G401 (cell line): ENCODE measurements at places on chromosomes 2 and 18.
A peak's percentile ranks its signal among the peaks of the same experiment; 100 is the strongest.

DNA sequence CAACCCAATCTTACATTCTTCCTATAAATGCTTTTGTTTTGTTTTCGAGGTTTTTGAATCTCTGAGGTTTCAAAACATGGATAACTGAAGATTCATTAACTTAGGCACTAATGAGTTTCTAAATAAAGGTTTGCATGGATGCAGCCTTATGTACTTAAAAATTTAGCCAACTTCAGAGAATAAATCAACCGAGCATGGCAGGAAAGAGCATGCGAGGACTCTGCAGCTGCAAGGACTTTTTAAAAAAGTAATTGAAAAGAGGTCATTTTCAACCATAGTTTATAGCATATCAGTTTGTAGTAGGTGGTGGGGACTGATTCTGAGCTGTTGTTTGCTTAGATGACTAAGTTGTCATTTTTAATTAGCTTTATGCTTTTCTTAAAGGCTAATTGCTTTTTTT is 567.0 kb upstream of the ZEB2 start:
- no peak for DNase-seq

GRCh38 chr2:218221000-218221399 is 4.0 kb downstream of the ARPC2 start:
- peak; percentile 27 for DNase-seq

GRCh38 chr2:169797601-169798000 is 1.1 kb upstream of the SSB start:
- no peak for DNase-seq

- no peak for DNase-seq
Observed at GRCh38 chr2:16559278-16560067, 106.2 kb downstream of the CYRIA start.

- no peak for DNase-seq
Observed at GRCh38 chr2:176567361-176567760, 298.1 kb downstream of the MTX2 start.

- no peak for DNase-seq
Observed at GRCh38 chr18:65221115-65221514, 529.7 kb upstream of the CDH7 start.

DNA sequence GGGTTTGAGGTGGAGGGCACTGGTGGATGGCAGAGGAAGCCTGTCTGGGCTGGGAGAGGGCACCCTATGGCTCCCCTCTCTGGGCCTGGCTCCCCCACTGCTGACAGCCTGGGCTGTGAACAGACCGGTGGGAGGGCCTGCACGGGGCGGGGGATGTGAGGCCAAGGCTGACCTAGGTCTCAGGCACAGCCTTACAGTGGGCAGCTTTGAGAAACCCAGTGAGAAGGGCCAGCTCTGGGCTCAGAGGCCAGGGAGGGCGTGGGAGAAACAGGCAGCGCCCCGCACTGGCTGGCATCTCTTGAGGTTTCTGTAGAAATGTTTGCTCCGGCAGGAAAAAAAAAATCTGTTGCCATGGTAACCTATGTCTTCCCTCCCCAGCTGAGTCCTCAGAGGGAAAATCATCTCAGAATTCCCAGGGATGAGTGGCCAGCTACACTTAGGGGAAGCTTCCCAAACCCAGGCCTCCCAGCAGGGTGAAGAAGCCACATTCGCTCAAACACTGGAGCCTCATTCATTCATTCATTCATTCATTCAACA is 71.7 kb upstream of the TAF1B start:
- peak; percentile 91 for DNase-seq

DNA sequence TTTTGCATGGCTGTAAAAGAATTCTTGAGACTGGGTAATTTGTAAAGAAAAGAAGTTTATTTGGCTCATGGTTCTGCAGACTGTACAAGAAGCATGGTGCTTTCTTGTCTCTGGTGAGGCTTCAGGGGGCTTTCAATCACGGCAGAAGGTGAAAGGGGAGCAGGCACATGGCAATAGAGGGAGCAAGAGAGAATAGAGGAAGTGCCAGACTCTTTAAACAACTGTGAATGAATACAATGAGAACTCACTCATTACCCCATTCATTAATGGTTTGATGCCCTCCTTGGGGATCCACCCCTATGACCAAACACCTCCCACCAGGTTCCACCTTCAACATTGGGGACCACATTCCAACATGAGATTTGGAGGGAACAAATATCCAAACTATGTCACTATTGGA is 463.5 kb downstream of the MTX2 start:
- DNase-seq = no peak

- no peak for DNase-seq
Observed at GRCh38 chr2:226310146-226310545, 489.5 kb downstream of the IRS1 start.

GRCh38 chr2:28649481-28650265 is 102.0 kb upstream of the PPP1CB start:
- DNase-seq = no peak

DNA sequence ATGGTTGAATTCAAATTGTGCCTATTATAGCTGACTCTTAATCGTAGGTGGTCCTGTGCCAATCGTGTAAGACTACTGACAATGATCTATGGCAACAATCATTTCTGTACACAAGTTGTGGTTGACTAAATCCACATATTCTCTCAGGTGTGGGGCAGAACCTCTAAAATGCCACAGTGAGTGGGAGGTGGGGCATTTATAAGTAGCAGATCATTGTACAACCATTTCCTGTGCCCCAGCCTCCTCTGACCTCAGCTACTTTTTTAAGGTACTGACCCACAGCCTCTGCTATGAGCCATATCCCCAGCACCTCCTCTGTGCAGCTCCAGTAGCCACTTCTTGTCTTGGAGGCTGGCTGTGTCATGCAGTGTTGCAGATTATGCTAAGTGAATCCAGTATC is 48.6 kb upstream of the RAPH1 start:
- no peak for DNase-seq

- peak; percentile 29 for DNase-seq
Observed at GRCh38 chr18:13910501-13910900, 4.8 kb downstream of the MC2R start.

DNA sequence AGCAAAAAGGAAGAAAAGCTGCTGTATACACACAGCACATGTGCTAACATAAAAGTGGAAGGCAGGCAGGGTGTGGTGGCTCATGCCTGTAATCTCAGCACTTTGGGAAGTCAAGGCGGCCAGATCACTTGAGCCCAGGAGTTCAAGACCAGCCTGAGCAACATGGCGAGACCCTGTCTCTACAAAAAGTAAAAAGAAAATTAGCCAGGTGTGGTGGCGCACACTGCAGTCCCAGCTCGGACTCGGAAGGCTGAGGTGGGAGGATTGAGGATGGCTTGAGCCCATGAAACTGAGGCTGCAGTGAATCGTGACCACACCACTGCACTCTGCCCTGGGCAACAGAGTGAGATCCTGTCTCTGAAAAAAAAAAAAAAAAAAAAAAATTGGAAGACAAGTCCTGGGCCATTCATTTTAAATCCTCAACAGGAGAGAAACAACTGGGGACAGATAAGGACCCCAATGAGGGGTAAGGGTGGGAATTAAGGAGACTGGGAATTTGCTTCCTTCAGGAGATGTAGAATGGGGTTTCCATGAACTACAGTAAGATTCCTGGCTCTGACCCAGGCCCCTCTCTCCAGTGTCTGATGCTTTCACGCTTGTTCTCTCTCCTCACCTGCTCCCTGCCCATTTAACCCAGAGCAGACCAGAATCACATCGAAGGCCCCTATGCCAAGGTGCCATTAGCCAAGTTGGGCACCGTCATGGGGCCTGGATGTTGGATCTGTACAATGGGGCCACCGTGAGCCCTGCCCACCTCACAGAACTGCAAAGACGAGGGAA is 29.6 kb downstream of the TNS1 start:
- DNase-seq = no peak

DNA sequence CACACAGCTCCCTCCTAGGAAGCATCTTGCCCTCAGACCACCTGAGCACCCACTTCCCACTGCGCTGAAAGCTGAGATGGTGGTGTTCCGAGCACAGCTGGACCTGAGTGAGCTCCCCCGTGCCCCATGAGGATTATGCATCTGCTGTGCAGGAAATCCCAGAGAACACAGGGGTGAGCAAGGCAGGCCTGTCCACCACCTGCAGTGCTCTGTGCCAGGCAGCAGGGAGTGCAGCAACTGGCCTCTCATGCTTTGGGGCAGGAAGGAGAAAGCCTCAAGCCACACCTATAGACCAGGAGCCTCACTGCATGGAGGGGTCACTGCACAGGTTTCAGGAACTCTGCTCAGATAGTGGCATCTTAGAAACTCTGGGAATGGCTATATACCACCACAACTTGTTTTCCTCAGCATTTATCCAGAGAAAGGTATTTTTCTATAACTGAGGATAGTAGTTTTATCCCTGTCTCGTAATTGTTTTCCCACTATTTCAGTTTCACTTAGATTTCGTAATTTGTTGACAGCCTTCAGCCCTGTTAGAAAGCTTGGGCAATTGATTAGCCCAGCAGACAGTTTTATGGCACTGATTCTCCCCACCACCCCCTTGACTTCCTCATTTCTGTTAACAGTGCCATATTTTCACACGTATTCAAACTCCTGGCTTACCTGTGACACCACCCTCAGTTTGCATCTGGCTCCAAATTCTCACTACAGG is 144.3 kb upstream of the DAPL1 start:
- no peak for DNase-seq

- no peak for DNase-seq
Observed at GRCh38 chr2:48984922-48985321, 169.4 kb downstream of the FSHR start.

GRCh38 chr2:233821709-233822100 is 32.6 kb downstream of the HJURP start:
- DNase-seq = no peak

DNA sequence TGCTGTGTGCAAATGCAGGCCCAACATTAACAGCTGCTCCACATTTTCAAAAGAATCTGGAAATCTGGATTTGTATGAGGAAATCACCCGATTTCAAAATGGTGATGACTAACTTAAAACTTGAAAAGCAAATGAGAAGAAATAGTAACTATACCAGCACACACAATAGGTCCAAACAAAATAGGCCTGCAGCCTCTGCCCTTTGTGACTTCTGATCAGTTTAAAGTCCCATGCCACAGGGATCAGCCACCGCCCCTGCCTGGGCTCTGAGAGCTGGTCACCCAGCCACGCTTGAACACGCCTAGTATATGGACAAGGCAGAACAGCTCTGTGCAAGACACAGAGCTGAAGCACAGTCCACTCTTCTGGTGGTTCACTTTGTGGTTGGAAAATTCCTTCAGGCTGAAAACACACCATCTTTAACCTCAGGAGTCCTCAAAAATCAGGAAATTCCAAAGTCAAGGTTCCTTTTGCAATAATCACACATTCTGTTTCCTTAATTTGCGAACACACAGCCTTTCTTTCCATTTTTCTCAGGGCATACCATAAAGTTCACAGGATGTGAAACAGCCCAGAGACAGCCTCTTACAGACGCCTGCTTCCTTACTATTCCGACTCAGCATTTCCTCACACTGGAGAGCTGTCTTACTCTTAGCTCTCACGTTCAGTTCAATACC is 150.1 kb upstream of the RIOK3 start:
- no peak for DNase-seq

DNA sequence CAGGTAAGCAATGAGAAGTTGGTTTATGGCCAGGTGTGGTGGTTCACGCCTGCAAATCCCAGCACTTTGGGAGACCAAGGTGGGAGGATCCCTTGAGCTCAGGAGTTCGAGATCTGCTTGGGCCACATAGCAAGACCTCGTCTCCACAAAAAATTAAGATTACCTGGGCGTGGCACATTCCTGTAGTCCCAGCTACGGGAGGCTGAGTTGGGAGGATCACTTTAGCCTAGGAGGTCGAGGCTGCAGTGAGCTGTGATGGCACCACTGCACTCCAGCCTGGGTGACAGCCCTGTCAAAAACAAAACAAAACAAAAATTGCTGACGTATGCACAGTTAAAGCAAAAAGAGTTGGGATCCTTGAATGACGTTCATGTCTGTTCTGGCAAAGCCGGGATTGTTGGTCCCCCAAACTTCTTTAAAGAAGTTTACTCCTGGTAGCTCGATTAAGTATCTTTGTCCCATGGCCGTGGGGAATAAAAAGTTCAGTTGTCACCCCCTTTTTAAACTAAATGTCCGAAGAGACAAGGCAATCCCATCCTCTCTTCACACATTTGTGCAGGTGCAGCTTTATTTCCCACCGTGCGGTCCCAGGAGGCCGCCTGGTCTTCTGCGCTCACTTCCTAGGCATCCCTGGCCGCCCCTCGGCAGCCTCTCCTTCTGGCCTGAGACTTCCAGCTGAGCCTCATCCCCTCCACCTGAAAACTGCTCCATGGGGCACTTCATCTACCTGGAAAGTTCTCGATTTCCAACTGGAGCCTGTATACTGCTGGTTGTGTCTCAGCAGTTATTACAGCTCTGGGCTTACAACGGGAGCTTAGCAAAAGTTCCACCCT is 762 bp upstream of the SPOPL start:
- DNase-seq = no peak

DNA sequence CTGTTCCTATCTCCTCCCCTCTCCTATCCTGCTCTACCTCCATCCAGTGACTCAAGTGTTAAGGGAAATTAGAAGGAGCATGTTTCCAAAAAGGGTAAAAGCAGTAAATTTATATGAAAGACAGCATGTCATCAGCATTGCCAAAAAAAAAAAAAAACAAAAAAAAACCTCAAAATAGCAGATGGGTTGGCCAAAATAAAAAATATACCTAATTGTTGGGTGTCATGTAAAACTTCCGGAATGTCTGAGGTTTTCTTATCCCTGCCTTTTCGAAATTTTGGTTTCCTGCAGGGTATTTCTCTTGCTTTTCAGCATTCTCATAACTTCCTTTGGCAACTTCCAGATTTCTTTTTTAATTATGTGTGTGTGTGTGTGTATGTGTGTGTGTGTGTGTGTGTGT is 241.6 kb upstream of the FN1 start:
- no peak for DNase-seq

DNA sequence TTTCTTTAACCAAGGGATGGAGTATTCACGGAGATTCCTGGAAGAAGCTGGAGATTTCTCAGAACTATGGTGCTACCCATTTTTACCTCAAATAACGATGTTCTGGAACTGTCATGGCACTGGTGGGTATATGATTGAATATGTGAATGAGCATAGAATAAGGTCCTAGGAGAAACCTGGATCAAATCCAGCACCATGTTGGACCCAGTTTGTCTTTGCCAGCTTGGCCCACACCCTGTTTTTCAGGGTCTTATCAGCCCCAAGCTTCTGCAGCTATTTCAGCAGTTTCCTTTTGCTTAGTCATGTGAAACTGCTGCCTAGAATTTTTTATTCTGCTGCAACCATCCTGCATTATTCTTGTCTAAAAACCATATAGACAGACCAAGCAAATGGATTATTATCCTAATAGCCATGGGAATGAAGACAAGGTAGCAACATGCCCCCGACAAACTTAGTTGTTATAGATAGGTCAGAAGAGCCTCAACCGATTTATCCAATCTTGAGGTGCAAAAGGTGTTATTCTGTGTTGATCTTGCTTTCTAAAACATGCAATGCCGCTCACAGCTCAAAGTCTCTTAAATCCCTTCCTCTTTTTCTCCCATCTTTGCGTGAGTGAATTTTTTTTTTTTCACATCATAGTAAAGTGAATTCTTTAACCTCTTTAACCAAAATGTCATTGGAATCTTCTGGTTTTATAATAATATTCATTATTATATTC is 133.6 kb downstream of the PRPF40A start:
- DNase-seq = no peak

- no peak for DNase-seq
Observed at GRCh38 chr2:226256237-226256636, 543.4 kb downstream of the IRS1 start.
